ENCODE measurements at places on chromosomes 7 and 10.

DNA sequence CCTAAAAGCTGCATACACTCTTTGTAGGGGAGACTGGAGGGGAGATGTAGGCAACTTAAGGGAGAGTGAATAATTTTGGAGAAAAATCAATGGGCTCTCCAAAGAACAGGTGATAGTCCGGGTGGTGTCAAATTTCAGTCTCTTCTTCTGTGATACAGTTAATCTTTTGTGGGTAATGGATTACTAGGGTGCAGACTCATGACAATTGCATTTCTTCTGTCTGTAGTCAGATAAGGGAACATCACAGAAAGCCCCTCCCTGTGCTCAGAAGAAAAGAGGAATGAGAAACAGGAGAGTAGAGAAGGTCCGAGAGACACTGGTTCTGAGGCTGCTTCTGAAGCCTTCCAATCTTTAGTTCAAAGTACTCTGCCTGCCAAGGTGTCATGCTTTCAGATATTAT is 1140.7 kb upstream of the LRRN3 start:
- no peak for DNase-seq

DNA sequence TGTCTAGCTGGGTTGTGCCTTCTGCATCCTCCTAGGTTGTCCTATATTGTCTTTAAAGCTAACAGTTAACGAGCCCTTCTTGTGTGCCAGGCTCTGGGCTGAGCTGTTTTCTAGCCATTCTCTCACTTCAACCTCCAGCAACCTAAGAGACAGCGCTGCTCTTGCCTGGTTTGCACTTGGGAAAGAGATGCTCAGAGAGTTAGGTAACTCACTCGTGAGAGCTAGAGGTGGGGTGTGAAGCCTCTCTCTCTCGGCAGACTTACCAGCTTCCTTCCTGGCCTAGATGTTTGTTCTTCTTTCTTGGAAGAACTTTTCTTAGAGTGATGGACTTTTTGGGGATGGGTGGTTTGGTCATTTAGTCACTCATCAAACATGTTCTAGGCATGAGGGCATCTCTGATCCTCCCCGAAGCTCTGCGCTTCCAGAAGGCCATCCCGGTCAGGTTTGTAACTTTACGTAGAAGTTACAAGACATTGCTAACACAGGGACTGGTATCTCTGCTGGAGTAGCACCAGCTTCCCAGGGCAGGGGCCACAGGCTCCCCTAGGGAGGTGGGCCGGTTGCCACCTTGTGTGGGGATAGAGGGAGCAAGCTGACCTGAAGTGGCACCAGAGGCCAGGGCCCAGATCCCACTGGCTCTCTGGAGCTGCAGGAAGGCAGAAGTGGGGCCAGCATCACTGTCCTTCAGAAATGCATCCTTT is 14.3 kb downstream of the TSPAN15 start:
- no peak for DNase-seq

DNA sequence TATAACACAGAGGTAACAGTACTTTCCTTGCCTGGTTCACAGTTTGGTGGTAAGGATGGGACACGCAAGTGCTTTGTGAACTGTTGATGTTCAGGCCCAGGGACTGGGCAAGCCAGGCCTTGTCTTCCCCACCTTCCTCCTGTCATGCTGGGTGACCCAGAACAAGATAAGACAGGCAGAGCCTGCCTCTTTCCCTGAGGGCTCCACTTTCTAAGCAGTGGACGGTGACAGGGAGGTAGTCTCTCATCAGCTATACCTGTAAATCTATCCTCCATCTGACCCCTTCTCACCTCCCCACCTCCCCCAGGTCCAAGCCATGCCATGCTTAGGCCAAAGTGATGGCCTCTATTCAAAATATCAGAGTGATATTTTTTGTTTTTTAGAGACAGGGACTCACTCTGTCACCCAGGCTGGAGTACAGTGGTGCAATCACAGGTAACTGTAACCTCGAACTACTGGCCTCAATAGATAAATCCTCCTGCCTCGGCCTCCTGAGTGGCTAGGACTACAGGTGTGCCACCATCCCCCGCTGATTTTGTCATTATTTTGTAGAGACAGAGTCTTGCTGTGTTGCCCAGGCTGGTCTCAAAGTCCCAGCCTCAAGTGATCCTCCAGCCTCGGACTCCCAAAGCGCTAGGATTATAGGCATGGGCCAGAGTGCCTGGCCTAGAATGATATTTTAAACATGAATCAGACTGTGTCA is 42.8 kb downstream of the PDLIM1 start:
- no peak for DNase-seq

DNA sequence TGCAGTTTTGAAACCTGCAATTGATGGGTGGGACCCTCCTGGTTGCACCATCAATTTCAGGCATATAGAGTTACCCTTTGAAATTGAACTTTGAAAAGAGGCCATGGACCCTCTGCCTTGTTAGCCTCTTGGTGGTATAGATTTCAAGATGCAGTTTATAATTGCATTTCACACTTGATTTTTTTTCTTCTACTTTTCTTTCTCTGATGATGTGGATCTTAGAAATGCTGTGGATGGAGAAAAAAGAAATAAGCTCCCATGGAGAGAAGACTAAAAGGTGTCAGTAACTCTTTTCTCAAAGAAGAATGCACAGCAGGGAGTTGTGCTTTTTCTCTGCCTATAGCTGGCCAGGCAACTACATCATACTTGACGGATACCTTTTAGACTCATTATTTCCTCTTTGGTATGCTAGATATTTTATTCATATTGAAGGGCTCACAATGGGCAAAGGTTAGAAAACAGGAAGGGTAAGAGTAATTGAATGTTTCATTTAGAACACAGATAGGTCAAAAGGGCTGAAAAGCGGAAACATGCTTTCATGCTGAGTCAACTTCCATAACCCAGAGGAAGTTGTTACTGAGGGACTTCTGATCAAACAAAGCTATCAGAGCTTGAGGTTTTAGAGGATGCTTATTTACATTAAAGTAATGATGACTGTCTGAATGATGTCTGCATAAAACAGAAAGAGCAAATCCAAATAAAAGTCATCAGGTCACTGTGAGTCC is 773.2 kb upstream of the LRRN3 start:
- no peak for DNase-seq

GRCh38 chr7:25619381-25619780 is 391.1 kb upstream of the NPVF start:
- DNase-seq, result no peak

DNA sequence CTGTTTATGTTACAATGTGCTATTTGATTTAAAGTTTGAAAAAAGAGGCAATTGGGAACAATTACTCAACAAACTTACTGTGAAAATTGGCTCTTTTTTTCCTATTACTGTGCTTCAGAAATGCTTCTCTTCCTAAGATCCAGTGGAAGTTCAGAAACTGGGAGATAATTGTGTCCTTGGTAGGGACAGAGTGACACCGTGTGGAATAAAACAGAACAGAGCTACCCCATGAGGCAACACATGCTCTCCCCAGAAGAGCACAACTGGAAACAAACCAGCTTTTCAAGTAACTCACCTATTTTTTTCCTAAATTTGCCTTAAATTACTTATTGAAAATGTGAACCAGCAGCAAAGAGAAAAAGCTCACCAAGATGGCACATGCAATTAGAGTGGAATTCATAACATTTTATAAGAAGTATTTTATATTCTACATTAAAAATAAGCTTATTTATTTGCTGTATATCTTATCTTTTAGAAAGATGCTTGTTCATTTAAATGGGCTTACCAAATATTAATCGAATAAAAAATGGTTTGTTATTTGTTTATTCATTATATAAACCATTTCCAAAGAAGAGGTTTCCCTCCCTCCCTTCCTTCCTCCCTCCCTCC is 346.1 kb upstream of the ANKRD30A start:
- no peak for DNase-seq

- DNase-seq, result no peak
Measured at GRCh38 chr10:94358480-94358879, 4.3 kb downstream of the NOC3L start.

DNA sequence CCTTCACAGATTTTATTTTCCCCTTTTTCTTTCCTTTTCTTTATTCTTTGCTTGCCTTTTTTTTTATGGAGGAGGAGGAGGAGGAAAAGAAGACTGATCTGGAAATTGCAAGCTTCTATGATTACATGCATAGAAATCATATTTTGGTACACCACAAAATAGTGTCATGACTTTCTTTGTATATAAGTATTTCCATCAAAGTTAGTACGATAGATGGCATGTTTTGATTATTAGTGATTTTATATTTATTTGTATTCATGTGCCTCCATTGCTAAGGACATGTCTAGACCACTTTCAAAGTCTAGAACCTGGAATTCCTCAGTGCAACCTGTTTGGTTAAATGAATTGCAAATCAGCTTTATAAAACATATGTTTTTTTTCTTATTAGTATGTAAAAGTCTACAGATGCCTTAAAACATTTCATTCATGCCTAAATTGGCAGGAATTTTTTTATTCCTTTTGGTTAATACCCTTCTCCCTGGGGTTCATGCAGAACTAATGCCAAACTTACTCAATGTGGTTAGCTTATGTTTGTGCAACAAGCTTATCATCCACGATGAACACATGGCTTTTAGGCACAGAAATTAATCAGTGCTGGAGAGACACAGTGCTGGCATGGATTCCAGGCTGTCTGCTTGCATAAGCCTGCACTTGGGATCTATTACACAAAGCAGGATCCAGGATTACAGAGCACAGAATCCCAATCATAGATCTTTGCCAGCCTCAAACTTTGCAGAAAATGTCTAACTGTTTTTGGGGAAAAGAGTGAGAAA is 213.1 kb downstream of the CHRM2 start:
- no peak for DNase-seq

DNA sequence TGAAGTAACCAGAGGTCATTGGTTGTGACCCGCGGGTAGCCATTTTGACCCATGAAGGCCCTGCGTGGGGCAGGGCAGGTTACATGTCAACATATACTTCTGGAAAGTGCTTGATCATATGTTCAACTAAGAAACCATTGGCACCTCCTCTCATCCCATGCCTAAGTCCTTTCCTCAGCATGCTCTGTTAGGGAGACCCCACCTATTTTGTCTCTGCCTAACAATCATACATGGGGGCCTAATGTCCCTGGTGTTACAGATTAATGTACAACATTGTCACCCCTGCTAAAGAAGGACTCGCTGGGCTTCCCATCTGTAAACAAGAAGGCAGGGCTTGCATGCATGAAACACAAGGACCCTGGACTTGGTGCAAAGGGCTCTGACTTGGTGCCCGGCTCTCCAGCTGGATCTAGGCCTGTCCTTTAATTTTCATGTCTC is 133.7 kb upstream of the TNS3 start:
- no peak for DNase-seq

DNA sequence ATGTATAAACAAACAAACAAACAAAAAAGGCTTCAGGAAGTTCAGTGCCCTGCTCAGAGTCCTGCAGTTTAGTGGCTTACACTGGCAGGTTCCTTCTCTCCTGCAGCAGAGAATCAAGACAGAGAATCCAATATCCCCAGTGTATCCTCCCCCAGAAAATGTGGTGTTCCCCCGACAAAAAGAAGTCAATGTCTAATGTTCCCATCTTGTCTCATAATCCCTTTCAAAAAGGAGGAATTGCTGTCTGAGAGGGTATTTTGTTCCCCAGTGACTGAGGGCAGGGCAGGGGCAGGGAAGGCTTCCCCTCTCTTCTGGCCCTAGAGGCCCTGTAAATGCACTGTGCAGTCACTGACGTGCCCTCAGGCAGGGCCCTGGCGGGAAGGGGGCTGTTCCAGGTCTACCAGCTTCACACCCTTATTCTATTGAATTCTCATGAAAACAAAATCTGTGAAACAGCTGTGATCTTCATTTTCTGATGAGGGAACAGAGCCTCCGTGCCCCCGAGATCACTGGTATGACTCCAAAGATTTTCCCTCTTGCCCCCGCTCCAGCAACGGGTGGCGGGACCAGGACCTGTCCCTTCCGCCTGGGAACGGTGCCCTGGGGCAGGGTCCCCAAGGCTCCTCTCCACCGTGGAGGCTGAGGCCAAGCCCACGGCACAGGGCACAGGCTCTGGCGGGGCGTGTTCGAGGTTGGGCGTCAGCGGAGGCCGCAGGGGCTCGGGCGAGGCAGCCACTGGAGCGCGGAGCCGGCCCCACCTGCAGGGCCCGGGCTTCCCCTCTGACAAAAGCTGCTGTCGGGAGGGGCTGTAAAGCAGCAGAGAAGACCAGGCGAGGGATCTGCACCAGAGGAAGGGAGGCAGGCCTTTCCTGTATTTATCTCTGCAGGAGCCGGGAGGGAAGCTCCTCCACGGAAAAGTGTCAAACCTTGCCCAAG is 13.4 kb upstream of the WDFY4 start:
- DNase-seq, result no peak

DNA sequence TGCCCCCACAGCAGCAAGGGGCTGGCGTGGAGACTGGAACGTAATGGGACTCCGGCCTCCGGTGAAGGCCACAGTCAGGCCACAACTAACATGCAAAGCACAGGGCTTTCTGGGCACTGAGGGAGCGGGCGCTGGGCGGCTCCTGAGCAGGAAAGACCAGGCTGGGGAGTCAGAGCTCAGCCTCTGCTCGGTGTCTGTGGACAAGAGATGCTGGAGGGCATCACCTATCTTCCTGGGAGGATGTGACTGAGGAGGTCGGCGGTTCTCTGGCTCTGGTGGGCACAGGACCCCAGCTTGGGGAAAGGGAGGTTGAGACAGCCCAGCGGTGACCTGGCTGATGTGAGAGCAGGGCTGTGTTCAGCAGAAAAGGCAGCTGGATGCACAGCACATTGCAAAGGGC is 11.7 kb downstream of the CNPY1 start:
- DNase-seq, result no peak

DNA sequence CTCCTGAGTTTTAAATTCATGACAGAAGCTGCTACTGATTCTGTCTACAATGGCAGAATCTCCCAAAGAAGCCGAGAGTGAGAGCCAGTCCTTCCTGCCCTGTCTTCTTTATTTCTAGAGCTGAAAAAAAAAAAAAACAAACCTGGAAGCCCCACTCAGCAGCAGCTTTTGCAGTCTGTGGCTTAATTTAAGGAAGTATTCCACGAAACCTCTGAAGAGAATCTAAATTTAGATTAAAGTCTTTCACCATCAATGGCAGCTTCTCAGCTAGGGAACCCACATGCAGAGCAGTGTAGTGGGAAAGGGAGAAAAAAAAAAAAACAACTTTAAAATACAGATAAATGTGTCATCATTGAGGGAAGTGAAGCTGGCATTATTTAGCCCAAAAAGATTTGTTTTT is 23.4 kb downstream of the SMURF1 start:
- DNase-seq, result no peak

- DNase-seq, result no peak
Measured at GRCh38 chr10:68327889-68328786, 3.7 kb upstream of the HNRNPH3 start.

- no peak for DNase-seq
Measured at GRCh38 chr10:128579280-128579865, 453.1 kb upstream of the MKI67 start.
